ENCODE measurements at places on chromosomes 4 and X. TPM values are rescaled to one million over a fixed set of nuclear protein-coding genes. Genes with fewer than 3 reads are reported as not detected.

The GCNA gene
- total RNA-seq = 1.2 TPM

The MAGED4B gene
- total RNA-seq = 5.8 TPM

The ZCCHC18 gene
- not detected for total RNA-seq

The ADAMTS3 gene
- not detected for total RNA-seq

The PNMA6A gene
- 4.5 TPM for total RNA-seq

The SLC10A7 gene
- total RNA-seq = 1.7 TPM

The MAGEA12 gene
- total RNA-seq = 0.19 TPM

The SCML2 gene
- 10.2 TPM for total RNA-seq

The RRH gene
- not detected for total RNA-seq

The HDX gene
- 3.1 TPM for total RNA-seq

The S100G gene
- total RNA-seq = not detected

The H2BW2 gene
- not detected for total RNA-seq

The SMIM10 gene
- total RNA-seq = not detected

The FAM9C gene
- not detected for total RNA-seq

The RAI2 gene
- 0.12 TPM for total RNA-seq

The MCF2 gene
- not detected for total RNA-seq

The CPLX1 gene
- 0.57 TPM for total RNA-seq

The ZFX gene
- total RNA-seq = 12.4 TPM

The C4orf50 gene
- not detected for total RNA-seq

The GAGE12E gene
- total RNA-seq = not detected

The VEGFC gene
- total RNA-seq = 17.3 TPM

The RXFP1 gene
- total RNA-seq = not detected

The TCP11X2 gene
- not detected for total RNA-seq

The C4orf36 gene
- 1.0 TPM for total RNA-seq

The TCEAL2 gene
- total RNA-seq = not detected

The TRIML2 gene
- 89.8 TPM for total RNA-seq

The CPZ gene
- 0.44 TPM for total RNA-seq

The MAGEB17 gene
- total RNA-seq = not detected

The CCKAR gene
- not detected for total RNA-seq

The TRMT10A gene
- total RNA-seq = 4.4 TPM

Measured in A549 treated with CpdA at 1 μM for 4 hours (cell line).